Endothelial cell (in vitro differentiated cells): ENCODE measurements at places on chromosomes 7 and 10. TPM values are rescaled to one million over a fixed set of nuclear protein-coding genes. Genes with fewer than 3 reads are reported as not detected.
A peak's percentile ranks its signal among the peaks of the same experiment; 100 is the strongest.

- peaks cover 19% of the 10 kb centered on the region for H3K4me1 ChIP-seq
- H3K27ac ChIP-seq, result no peak overlapping the region
- peaks cover 4% of the 10 kb centered on the region for H3K27me3 ChIP-seq
- no peak for DNase-seq
These were observed 111.9 kb downstream of the CHN2 start for GRCh38 chr7:29306319-29306991.

DNA sequence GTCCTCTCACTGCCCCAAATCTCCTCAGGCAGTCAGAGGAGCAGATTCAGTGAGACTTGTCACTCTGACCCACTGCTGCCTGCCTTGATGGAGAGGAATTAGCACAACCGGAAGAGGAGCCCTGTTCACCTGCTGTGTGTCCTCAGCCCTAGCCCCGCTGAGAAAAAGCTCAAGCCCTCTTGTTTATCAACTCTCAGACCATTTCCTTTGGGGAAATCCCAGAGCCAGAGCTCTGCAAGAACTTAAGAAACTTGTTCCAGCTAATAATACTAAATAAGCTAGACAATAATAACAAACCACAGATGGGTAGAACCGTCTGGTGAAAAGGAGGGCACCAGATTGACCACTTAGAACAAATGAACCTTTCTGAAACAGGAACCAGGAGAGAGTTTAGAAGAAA, 37.7 kb upstream of the ITGB1 start:
- no peak for DNase-seq
- H3K4me3 ChIP-seq, result no peak overlapping the region
- H3K27ac ChIP-seq, result peak overlapping the region; percentile 78

Gene RELN
- 2.3 TPM for total RNA-seq

DNA sequence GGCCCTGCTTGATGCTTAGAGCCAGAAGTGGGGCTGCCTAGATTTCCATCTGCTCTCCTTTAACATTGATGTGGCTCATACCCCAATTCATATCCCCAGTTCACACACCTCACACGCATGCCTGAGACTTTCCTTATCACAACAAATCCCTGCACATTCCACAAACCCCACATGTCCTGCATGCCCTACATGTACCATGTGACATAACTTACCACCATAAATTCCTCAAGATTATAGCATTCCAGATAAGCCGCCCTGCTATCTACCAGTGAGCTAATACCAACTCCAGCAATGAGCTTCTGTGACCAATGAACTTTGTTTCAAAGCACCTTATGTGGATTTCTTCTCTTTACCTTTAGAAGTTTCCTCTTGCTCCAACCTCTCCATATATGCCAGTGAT, 104.7 kb upstream of the RAB11FIP2 start:
- DNase-seq, result no peak
- no peak overlapping the region for H3K4me3 ChIP-seq
- no peaks in the 10 kb centered on the region for H3K4me1 ChIP-seq
- H3K36me3 ChIP-seq, result no peaks in the 10 kb centered on the region

DNA sequence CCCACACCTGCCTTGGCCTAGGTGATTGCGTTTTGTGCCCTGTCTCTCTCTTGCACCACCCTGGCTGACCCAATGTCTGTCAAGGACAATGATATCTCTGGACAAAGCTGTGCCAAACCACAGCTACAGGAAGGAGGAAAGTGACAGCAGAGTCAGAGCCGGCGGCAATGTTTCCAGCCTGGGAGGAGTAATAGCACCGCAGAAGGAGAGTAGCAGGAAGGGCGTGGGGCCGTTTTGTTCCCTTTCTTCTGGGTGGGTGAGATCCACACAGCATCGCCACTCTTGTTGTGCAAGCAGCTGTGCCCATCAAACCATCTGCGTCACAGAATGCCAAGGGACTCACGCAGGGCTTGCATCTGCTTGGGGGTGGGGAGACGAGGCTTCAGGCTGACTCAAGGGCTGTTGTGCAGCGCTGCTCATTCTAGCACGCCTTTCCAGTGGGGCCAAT, 341.6 kb upstream of the AUTS2 start:
- peaks cover 7% of the 10 kb centered on the region for H3K36me3 ChIP-seq
- no peak overlapping the region for H3K4me3 ChIP-seq
- H3K4me1 ChIP-seq, result no peaks in the 10 kb centered on the region

GRCh38 chr10:29784175-29784773, 149.5 kb upstream of the SVIL start:
- no peak overlapping the region for H3K4me3 ChIP-seq
- peaks cover 26% of the 10 kb centered on the region for H3K4me1 ChIP-seq
- H3K27ac ChIP-seq, result peak overlapping the region; percentile 85
- peaks cover 5% of the 10 kb centered on the region for H3K27me3 ChIP-seq
- no peaks in the 10 kb centered on the region for H3K36me3 ChIP-seq

- peaks cover 2% of the 10 kb centered on the region for H3K4me1 ChIP-seq
- no peak overlapping the region for H3K27ac ChIP-seq
- H3K36me3 ChIP-seq, result peaks cover 3% of the 10 kb centered on the region
- no peaks in the 10 kb centered on the region for H3K27me3 ChIP-seq
- DNase-seq, result no peak
These were observed 5.3 kb downstream of the CYP3A7 start for GRCh38 chr7:99729486-99730237.

DNA sequence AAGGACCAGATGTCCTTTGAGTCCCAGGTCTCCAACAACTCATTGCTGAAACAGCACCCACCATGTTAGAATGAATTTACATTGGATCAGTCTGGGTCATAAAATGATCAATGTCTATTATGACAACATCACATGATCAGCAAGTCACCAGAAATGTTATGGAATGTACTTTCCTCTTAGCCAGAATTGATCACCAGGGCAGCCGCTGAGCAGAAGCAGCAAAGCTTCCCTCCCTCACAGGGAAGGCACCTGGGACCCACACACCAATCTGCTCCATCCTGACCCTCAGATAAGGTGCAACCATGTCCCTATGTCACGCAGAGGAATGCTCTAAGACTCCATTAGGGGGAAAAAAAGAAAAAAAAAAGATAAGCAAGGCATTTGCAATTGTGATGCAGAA, 30.0 kb downstream of the FGFR2 start:
- H3K36me3 ChIP-seq, result peaks cover 6% of the 10 kb centered on the region
- peaks cover 1% of the 10 kb centered on the region for H3K27me3 ChIP-seq
- no peak overlapping the region for H3K4me3 ChIP-seq
- peaks cover 16% of the 10 kb centered on the region for H3K4me1 ChIP-seq
- H3K27ac ChIP-seq, result no peak overlapping the region

GRCh38 chr10:125631806-125632205, 51.2 kb downstream of the TEX36 start:
- no peak overlapping the region for H3K27ac ChIP-seq
- H3K4me3 ChIP-seq, result no peak overlapping the region
- H3K36me3 ChIP-seq, result peaks cover 13% of the 10 kb centered on the region
- peaks cover 42% of the 10 kb centered on the region for H3K4me1 ChIP-seq

Gene ANKRD1
- total RNA-seq, result 0.82 TPM
